Activated T-cell treated with anti-CD3 and anti-CD28 coated beads for 48 hours (primary cell): ENCODE measurements at places on chromosomes 3 and 15.

GRCh38 chr3:14439501-14440167 is 37.2 kb downstream of the SLC6A6 start:
- DNase-seq = no peak

DNA sequence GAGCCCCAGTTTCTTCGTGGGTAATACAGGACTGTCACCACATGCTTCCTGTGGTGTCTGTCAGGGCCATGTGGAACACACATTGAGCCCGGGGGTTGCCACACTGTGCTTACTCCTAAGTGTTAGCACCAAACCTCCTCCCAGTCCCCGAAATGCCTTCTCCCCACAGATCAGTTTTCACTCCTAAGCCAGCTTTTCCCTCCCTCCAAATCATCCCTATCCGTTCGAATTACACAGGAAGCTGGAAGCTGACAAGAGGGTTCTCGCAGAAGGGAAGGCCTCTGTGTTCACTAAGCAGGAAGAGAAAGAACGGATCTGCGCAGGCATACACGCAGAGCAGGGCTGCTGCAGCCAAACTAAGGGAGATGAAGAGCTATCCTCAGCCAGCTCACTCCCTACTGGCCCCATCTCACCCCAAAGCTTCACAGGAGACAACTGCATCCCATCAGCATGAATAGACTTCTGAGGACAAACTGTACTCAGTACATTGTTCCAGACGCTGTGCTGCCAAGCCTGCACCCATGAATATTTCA is 32.3 kb downstream of the XXYLT1 start:
- DNase-seq = no peak

- no peak for DNase-seq
These were observed 140.6 kb upstream of the TMCO5A start for GRCh38 chr15:37793851-37794250.

- DNase-seq = no peak
These were observed 7.3 kb downstream of the ILDR1 start for GRCh38 chr3:122014741-122015140.

- DNase-seq = no peak
These were observed 23.8 kb upstream of the CORO2B start for GRCh38 chr15:68554721-68555678.

DNA sequence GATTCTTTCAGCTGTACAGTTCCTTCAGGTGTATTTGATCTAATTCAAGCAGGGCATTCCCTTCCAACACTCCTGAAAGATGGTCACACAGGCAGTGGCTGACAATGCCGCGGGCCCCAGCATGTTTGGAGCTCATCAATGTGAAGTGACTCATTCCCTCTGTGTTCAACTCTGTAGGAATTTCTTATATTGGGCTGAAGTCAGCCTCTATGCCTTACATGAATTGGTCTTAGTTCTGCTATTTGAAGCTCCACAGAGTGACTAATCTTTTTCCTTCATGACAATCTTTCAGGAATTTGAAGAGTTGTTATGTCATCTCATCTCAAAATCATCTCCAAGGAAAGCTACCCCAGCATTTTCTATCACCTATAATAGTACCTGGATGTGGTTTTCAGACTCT is 142.5 kb upstream of the C2CD4B start:
- DNase-seq = no peak

DNA sequence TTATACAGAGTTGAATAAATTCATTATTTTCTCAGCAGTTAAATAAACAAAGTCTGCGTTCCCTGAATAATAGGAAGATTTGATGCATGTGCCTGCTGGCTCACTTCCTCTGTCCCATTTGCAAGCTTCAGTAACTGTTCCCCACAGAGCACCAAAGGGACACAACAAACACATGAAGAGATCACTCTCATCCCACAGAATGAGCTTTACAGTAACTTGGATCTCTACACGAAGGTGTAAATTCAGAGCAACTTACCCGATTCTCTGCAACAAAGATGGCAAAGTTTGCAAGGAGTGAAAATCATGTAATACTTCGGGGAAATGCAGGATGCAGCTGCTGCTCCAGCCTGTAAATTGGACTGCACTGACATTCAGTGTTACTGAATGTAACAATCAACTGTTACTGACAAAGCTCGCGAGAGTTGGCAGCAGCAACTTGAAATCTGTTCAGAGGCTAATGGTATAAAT is at the start of gene BCHE:
BCHE (minus strand) TSS at position 366 of the 468 bp plus-strand sequence. CDS start 6,390 bp downstream, outside the sequence.
- no peak for DNase-seq

GRCh38 chr3:125594581-125595011 is 701 bp downstream of the OSBPL11 start:
- DNase-seq = peak; percentile 9
